ELF-1 (cell line): ENCODE measurements at places on chromosomes 3 and 15.

- no peak for DNase-seq
Observed at GRCh38 chr3:18080198-18080689, 337.8 kb upstream of the TBC1D5 start.

DNA sequence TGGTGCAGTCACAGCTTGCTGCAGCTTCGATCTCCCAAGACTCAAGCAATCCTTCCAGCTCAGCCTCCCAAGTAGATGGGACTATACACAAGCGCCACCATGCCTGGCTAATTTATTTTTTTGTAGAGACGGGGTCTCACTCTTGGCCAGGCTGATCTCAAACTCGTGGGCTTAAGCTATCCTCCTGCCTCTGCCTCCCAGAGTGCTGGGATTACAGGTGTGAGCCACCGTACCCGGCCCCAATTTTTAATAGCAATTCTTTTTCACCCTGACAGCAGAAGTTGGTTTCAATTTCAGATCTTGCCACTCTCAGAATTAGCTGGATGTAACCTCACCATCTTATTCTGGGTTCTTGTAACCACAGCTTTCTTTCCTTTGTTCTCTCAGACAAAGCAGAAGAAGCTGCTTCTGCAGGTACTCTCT, 64.8 kb downstream of the TRIM71 start:
- DNase-seq = no peak

DNA sequence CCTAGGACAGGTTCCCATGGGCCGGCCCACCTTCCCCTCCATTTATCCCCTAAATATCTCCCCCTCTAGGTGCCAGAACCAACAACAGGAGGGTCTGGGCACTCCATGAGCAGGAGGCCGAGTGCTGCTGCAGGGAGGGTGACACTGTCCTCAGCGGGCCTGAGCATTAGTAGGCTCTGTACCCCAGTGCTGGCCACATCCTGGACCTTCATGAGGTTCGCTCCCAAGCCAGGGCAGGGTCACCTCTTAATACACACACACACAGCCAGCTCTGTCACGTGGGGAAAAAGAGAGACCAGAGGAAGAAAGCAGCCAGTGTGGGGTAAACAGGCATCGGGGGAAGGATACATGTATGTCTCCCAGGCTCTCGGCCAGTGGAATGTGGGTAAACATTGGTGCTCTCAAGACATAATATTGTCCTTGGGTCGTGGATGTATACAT, 27.9 kb upstream of the SEMA3F start:
- no peak for DNase-seq

DNA sequence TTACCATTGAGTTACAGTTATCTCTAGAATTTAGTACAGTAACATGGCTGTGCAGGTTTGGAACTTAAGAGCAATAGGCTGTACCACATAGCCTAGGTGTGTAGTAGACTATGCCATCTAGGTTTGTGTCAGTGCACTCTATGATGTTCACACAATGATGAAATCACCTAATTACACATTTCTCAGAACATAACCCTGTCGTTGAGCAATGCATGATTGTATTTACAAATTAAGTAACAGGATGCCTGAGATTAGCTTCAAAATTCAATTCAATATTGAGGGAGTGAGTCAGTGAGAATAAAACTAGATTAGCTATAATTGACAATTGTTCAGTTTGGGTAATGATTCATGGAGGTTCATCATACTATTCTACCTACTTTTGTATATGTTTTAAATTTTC, 633.8 kb downstream of the IGSF11 start:
- DNase-seq = no peak

- DNase-seq = no peak
Observed at GRCh38 chr15:47301481-47301880, 415.8 kb upstream of the SEMA6D start.

GRCh38 chr3:140906785-140907184, 34.9 kb upstream of the SLC25A36 start:
- no peak for DNase-seq
